ENCODE measurements at places on chromosomes 12 and 14.

DNA sequence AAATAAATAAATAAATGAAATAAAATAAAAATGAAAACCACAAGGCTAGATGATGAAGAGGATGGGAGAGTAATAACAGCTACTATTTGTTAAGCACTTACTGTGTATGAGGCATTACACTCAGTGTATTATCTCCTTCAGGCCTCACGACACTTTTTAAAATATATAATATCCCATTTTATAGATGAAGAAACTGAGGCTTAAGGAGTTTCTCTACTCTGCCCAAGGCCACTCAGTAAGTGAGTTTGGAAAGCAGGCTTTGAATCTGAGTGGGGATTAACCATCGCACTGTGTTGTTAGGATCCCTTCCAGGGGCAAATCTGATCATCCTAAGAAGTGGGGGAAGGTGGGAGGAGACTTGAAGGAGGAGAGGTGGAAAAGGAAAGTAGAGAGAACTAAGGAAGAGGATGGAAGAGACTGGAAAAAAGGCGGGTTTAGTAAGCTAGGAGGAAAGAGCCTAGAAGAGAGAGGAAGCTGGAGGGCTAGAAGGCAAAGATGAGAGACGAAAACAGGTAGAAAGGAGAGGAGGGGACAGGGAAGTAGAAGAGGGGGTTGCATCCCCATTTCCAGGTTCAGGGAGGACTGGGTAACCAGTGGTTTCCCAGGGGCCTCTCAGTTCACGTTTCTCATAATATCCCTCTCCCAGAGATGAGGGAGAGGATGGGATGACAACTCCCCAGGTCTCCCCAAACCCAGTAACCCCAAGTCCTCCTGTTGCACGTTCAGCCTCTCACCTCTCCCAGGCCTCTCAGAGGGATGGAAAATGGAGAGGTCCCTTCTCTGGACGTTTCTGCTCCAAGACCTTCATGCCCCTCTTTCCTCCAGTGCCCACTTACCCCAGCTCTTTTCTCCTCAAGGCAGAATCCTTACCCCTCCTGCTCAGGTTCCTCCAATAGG lies 1.7 kb downstream of the STAT6 start:
- DNase-seq, result no peak

DNA sequence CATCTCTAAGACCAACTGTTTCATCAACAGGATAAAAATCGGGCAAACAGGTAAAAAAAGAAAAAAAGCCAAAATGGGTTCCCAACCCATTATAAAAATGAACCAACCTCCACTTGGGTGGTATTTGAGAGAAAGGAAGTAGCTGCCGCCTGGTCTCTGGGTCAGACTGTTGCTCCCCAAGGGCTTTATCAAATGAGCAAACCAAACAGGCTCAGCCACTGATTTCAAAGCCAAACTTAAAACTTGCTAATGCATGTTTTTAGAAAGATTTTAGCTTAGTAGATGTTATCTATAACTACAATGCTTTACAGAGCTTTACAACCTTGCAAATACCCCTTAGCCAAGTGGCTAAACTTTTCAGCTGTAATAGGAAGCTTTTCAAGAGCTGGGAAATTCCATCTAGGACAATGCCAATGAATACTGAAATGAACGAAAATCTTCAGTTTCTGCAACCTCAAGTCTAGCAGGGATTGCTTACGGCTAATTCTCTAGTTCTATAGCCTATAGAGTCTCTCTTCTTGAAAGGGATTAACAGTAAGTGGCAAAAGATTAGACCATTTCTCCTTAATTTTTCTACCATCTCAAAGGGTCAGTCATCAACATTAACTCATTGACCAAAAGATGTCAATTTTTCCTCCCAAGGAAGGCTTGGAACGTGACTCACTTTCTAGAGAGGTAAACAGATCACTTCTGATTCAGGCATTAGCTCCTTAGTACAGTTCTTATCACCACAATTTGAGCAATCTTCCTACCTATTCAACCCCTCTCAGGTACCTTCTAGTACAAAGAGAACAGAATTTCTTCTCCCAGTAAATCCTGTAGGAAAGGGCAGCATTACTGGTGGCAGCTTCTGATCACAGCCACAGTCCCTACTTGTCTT lies 4.2 kb downstream of the PPM1H start:
- DNase-seq, result no peak

- DNase-seq, result peak; percentile 27
These were observed 1.2 kb downstream of the KHNYN start for GRCh38 chr14:24430682-24431568.

GRCh38 chr12:76255692-76256091 lies 92.5 kb downstream of the BBS10 start:
- DNase-seq, result no peak

GRCh38 chr12:112496496-112496895 lies 77.7 kb downstream of the PTPN11 start:
- DNase-seq, result no peak

GRCh38 chr12:2460051-2460670 lies 334.6 kb upstream of the FKBP4 start:
- no peak for DNase-seq

DNA sequence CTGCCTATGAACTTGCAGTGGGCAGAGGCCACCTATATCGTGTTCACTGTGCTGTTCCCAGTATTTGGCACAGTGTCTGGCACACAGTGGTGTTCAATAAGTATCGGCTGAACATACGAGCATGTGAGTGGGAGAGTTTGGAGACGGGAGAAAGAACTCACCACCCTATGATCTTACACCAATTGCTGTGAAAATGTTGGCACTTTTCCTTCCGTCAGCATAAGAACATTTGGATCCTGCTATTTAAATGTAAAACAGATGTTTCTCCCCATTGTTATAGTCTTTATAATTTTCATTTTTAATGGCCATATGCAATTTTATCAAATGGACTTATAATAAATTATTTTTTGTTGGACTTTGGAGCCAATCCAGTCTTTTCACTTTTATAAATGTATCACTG lies 144.4 kb downstream of the EFCAB11 start:
- no peak for DNase-seq

DNA sequence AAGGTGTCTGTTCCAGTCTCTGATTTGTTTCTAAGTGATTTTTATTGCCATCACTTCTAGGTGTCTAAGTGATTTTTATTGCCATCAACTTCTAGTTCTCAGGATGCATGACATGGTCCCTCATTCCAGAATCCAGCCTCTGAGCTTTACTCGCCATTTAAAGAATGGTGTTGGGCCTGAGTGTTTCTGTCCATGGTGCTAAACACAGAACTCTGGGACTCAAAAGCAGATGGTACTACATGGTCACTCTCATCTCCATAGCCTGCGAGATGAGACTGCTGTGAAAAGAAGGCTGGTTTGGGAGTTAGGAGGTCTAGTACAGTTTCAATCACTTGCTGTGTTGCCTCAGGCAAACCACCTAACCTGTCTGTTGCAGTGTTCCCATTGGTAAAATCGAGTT lies 276.6 kb downstream of the NRXN3 start:
- DNase-seq, result no peak

- no peak for DNase-seq
These were observed 2.2 kb downstream of the ATP6V1D start for GRCh38 chr14:67357186-67357968.

GRCh38 chr12:10140001-10140400 lies 10.0 kb upstream of the CLEC7A start:
- DNase-seq, result no peak

GRCh38 chr12:42552822-42553221 lies 36.7 kb downstream of the PRICKLE1 start:
- no peak for DNase-seq

All from stimulated activated CD8-positive, alpha-beta memory T cell treated with anti-CD3 and anti-CD28 coated beads, Interleukin-4, amount 100 ng/mL, for 24 hours (primary cell).